ENCODE measurements at places on chromosomes 16 and 17.
A peak's percentile ranks its signal among the peaks of the same experiment; 100 is the strongest.

- peak; percentile 42 for DNase-seq
These were observed 1.4 kb upstream of the CACNA1G start for GRCh38 chr17:50558941-50559614.

DNA sequence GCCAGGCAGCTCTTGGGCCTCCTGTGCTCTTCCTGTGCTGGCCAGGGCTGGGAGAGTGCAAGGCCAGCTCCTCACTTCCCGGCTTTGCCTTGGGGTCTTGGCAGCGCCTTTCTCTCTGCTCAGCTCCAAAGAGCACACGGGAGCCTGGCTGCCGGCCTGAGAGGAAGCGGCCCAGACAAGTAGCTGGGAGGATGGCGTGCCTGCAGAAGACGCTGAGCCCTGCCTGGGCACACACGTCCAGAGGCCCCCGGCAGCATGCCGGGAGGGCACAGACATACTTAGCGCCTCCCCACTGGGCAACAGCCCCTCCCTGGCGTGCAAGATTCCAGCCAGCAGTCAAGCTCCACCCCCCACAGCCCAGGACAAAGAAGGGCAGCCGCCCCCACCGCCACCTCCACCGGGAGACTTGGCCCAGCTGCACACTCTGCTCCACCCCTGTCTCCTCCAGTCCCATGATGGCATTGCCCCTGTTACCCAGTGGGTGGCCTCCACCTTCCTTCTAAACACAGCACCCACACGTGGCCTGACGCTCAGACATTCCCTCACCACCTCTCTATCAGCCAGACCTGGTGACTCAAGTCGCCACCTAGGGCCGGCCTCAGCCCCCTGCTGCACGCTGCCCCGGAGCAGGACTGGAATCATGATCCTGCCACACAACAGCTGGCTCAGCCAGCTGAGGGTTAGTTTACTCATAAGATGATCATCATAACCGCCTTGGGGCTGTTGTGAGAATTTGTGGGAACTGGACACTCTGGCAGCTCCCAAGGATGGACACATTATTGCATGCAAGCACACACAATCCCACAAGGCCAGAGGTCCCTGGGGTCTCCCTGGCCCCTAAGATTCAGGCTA lies 12.4 kb downstream of the SGCA start:
- DNase-seq = peak; percentile 74

DNA sequence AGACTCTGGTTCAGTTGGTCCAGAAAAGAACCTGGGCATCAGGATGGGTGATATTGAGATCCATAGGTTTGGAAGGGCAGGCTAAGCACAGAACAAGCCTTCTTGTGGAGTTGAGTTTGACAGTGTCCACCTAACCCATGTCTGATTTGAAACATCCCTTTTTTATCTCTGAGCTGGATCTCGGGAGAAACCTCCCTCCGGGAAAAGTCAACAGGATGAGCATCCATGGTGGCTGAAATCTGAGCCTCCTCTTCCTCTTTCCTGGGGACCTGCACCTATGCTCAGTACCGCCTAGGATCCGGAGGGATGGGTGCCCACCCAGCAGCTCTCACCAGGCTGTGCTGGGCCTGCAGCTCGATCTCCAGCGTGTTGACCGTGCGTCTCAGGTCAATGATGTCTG lies 3.4 kb downstream of the KRT32 start:
- no peak for DNase-seq

DNA sequence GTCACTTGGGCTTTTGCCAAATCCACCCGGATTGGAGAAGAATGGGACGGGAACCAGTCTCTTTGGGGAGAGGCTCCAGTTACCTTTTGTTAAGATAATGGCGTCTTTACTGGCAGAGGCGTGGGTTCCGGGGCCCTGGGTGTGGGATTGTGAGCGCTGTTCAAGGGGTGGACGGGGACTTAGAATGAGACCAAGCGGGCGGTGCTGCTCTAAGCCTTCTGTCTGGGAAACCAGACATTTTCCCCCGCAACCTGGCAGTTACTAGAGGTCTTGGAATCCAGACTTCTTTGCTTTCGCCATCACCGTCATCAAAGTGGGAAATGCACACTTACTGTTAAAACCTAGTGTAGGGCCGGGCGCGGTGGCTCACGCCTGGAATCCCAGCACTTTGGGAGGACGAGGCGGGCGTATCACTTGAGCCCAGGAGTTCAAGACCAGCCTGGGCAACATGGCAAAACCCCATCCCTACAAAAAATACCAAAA lies 706 bp downstream of the TEN1 start:
- no peak for DNase-seq

GRCh38 chr17:57604771-57605674 lies 140.1 kb downstream of the CCDC182 start:
- DNase-seq = peak; percentile 84

- DNase-seq = peak; percentile 29
These were observed 870 bp upstream of the ITGA3 start for GRCh38 chr17:50055055-50055425.

DNA sequence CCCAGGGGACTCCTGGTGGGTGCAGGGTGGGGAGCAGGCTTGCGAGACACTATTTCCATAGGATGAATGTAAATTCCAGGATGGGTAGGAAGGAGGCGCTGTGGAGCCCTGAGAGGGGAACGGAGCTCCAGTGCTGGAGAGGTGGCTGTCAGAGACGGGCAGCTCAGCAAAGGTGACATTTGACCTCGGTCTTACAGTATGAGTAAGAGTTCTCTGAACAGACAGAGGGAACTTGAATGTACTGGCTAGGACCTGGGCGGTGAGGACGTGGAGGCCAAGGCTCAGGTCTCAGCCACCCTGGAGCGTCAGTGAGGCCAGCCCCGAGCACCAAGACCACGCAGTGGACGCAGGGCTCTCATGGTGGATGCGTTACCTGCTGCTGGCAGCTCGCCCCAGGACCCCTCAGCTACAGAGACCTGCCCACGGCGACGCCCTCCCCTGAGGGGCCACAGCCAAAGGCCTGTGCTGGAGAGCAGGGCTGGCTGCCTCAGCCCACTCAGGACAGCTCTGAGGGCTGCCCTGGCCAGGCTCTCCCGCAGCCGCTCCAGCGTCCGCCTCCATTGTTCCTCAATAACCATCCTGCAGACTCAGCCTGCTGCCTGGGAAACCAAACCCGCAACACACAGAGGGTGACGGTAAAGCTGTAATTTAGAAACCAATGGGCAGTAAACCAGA lies 65.9 kb upstream of the TNRC6C start:
- peak; percentile 33 for DNase-seq

DNA sequence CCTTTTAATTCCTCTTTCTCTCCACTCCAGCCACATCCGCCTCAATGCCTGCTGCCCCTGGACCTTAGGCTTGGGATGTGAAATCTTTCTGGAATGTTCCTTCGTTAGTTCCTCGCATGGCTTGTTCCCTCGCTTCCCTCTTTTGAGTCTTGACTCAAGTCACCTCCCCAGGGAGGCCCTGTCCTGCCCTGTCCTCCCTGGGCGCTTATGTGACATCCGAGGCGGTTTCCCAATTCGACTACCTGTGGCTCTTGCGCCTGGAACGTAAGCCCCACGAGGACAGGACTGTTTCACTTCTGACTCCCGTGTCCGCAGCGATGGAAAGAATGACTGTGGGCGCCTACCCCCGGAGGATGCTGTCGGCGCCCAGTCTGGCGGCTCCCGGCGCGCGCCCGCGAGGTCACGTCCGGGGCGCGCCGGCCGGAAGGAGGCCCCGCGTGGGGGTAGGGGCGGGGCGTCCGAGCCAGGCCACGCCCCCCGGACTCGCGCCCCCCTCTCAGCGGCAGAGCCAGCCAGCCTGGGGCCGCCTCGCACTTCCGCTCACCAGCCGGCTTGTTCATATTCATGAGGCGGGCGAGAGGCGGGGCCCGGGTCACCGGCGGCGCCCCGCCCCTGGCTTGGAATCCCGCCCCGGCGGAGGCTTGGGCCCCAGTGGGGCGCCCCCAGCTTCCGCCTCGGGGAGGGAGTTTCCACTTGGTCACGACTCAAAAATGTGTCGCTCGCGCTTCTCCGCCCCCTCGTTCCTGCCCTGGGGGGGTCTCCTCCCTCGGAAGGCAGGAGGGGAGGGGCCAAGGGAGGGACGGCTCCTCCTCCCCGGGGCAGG lies 8.4 kb upstream of the GLIS2 start:
- peak; percentile 97 for DNase-seq

DNA sequence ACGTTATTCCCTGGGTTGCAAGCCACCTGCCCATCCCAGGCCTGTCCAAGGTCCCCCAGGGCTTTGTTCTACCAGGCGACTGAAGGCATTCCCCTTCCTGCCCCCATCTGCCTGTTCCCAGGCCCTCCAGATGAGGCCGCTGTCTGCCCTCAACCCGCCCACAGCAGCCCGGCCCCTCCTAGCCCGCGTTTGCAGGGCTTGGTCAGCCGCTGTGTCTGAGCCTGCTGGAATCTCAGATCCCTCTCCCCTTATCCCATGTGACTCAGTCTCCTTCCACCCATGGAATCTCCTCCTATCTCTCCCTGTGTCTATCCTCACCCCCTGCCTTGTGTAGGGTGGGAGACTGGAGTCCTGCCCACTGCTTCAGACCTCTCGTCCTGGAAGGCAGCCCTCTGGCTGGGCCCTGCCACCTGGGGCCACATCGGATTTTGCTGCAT lies 186.0 kb upstream of the TNRC6C start:
- DNase-seq = peak; percentile 63

- peak; percentile 71 for DNase-seq
These were observed 8.9 kb downstream of the OR4D1 start for GRCh38 chr17:58156839-58157803.

DNA sequence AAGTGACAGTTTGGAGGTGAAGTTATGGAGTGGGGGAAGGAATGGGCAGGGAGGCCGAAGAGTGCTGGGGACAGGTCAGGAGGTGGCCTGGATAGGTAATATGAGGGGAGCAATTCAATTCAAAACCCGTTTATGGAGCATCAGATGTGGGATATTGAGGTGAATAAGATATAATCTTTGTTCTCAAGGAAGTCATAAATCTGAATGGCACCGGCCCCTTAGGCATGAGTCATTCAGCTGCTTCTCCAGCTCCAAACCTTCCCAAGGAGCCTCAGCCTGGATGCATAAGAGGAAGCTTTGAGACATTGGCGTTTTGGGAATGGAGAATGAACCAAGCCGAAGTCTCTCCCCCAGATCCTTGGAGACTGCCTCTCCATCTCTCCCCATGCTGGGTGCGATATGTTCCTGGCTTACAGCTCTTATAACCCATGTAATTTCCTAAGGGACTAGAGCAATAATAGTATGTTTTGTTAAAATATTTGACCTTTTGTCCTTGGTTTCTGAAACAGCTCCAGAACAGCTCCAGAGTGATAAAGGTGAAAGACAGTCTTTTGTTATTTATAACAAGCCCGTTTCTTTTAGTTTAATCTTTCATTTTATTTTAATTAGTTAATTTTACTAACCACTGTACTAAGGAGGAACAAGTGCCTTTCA lies 1.7 kb downstream of the TUBG2 start:
- DNase-seq = no peak

DNA sequence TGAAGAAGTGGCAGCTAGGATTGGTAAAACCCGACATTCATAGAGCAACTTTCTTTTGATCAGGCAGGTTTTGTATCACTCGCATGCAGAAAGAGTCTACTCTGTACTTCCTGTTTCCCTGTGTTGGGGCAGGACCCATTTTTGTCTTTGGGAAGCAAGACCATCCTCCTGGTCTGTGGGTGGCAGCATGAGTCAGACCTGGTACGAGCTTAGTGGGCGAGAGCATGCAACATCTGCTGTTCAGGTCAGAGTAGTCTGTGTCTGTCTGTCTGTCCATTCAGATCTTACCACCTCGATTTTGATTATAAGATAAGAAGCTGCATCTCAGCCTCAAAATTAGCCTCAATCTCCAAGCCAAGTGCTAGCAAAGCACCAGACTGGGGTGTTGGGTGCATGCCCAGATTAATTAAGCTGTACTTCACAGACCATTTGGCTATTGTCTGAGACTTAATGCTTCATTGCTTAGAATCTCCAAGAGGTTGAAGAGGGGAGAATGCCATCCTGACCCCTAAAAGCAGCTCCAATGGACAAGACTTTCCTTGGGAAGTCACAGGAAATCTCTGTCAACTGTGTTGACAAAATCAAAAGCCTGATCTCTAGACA lies 110.9 kb downstream of the XYLT1 start:
- peak; percentile 89 for DNase-seq

- DNase-seq = no peak
These were observed 57.2 kb downstream of the TBC1D16 start for GRCh38 chr17:79978548-79978855.

DNA sequence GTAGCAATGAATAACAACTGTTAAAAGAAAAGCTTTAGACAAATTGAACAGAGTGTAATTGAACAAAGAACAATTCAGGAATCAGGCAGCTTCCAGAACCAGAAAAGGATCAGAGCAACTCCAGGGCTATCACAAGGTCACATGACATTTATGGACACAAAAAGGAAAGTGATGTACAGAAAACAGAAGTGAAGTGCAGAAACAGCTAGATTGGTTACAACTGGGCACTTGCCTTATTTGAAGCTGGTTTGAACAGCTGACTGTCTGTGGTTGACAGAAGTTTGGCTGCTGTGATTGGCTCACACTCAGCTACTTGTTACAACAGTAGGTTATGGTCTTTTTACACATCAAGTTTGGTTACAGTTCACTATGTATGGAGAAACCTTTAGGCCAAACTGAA lies 14.8 kb downstream of the EFCAB5 start:
- peak; percentile 24 for DNase-seq

DNA sequence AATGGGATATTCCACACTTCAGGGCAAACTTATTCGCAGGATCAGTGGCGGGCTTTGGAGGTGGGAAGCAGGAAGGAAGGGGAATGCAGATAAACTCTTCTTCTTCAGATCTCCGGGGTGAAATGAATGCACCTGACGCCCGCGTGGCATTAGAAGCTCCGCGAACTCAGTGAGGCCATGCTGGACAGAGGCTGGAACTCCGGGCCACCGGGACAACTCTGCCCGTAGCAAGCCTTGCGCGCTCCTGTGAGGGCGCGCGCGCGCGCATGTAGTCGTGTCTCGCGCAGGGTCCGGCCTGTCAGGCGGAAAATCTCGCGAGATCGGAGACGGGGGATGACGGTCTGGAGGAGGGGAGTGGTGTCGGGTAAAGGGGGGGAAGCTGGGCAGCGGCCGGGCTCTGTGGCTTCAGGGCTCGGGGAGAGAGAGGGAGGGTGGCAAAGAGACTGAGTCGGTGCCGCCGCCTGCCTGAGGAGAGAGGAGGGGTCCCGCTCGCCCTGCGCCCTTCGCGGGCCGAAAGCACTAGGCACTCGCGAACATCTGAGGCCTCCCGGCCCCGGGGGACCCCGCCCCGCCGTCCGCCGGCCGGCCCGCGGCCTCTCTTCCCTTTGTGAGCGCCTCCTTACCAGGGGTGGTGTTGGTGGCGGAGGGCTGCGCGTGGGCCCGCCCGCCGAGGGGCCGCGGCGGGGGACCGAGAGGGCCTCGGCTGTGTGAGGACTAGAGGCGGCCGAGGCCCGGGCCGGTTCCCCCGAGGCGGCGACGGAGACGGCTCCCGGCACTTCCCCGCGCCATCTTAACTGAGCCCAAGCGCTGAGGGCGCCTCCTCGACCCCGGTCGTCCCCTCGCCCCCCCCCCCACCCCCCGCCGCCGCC lies at the start of gene TAOK1:
Gene TAOK1, plus strand, starts transcription at position 382 of the 869 bp plus-strand sequence. CDS start 61,186 bp downstream, outside the sequence.
- DNase-seq = peak; percentile 98

DNA sequence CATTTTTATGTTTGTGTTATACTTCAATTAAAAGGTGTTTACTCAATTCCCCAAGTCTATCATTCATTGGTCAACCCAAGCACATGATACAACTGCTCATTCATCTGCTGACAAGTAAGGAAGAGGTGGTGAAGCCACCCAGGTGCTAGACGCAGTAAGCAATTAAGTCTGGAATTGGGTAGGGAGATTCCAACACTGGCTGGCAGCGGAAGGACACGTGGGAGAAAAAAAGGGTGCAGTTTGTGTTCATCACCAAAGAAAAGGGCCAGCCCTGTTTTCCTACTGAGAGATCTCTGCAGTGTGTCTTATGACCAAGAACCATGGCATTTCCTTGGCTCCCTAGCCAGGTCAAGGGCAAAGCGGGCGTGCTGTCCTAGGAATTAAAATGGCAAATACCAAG lies 11.8 kb upstream of the ZNF23 start:
- no peak for DNase-seq
